ENCODE measurements at places on chromosomes 7 and 10. TPM values are rescaled to one million over a fixed set of nuclear protein-coding genes. Genes with fewer than 3 reads are reported as not detected.

- DNase-seq = peak; percentile 98
These were observed 48.8 kb downstream of the DLD start for GRCh38 chr7:107939573-107940489.

- peak; percentile 99 for DNase-seq
These were observed 137.3 kb downstream of the TCF7L2 start for GRCh38 chr10:113087165-113088029.

NKX6-2 gene
- total RNA-seq = not detected

ERVW-1 gene
- total RNA-seq = not detected

SLC26A5 gene
- total RNA-seq = not detected

TAS2R41 gene
- not detected for total RNA-seq

CYP3A5 gene
- total RNA-seq = not detected

DNA sequence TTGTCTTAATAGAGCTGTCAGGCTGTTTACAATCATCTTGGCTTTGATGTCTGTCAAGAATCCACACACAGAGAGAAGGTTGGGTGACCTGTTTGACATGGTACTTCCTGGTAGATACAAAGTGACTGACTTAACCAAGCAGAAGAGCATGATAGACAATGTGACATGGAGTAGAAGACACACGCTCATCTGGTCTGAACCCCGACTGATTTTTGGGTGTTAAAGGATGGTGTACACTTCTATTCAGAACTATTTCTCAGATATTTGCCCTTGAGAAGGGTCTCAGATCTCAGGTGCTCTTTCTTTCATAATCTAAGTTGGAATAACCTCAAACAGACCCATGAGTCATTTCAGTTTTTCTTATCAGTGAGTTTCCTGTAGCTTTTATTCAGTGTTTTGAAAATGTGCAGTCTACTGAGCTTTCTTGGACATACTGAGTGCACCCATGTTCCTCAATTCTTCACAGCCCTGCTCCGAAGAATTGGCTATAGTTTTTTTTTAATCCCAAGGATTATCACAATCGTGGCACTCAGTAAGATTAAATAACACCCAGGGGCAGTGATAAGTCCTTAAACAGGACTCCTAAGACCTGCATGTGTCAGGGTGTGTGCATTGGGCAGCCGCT lies 46.4 kb upstream of the NXPH1 start:
- DNase-seq = no peak

NUP205 gene
- 81.3 TPM for total RNA-seq

ZNF804B gene
- not detected for total RNA-seq

GRCh38 chr7:133355325-133355708 lies 102.4 kb downstream of the EXOC4 start:
- peak; percentile 79 for DNase-seq

All from endothelial cell of umbilical vein (primary cell).